ENCODE measurements at places on chromosomes 3 and 15.

- DNase-seq: no peak
These were observed 4.6 kb upstream of the FBLN2 start for GRCh38 chr3:13544293-13544831.

DNA sequence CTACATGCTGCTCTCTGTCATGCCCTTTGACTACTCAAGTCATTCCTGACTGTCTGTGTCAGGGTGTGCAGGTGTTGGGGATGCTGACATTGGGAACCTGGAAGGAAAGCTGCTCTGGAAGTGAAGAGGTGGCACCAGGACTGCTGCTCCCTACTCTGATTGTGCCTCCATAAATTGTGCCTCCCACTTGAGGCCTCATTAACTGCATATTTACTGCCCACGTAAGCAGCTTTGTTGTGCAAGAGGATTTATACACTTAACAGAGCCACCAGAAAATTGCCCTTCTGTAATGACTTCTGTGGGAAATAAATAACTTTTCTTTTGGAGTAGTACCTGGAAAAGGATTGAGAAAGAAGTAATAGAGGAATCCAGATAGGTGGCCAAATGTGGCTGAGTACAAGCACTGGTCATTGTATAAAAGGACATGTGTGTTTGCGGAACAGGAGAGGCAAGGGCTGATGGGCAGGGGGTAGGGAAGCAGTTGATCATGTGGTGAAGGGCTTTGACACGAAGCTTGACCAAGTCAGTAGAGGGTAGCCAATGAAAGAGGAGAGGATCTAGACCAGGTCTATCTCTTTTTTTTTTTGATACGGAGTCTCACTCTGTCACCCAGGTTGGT is 24.8 kb downstream of the IL20RB start:
- no peak for DNase-seq

GRCh38 chr15:51162865-51163762 is 68.4 kb upstream of the TNFAIP8L3 start:
- peak; percentile 31 for DNase-seq

DNA sequence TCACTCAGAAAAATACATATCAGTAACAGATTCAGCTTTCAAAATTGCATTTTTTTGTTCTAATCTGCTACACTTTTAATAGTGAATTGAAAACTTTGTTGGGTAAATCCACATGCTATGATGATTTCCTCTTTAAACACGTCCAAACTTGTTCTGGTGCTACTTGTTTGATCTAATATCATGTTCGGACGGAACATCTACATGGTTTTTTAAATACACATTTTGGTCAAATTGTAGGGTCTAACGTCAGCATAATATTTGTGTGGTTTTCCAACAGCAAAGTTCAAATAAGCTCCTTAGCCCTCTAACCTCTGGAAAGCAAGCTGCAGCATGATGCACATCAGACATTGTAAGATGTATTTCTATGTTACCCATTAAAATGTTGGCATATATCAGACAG is 98.5 kb upstream of the OSTN start:
- no peak for DNase-seq

- no peak for DNase-seq
These were observed 11.7 kb upstream of the SEMA3B start for GRCh38 chr3:50256978-50257890.
